Ascending aorta (tissue), 2 donors: ENCODE measurements at places on chromosomes 12 and 14. TPM values are rescaled to one million over a fixed set of nuclear protein-coding genes. Genes with fewer than 3 reads are reported as not detected.

The DACT1 gene
- total RNA-seq = 46.0 TPM

GRCh38 chr14:68145539-68145938 is 326.0 kb downstream of the RAD51B start:
- H3K36me3 ChIP-seq = no peaks in the 10 kb centered on the region
- peaks cover 28% of the 10 kb centered on the region for H3K4me1 ChIP-seq
- H3K27me3 ChIP-seq = no peaks in the 10 kb centered on the region
- H3K27ac ChIP-seq = no peak overlapping the region
- no peak overlapping the region for H3K4me3 ChIP-seq

DNA sequence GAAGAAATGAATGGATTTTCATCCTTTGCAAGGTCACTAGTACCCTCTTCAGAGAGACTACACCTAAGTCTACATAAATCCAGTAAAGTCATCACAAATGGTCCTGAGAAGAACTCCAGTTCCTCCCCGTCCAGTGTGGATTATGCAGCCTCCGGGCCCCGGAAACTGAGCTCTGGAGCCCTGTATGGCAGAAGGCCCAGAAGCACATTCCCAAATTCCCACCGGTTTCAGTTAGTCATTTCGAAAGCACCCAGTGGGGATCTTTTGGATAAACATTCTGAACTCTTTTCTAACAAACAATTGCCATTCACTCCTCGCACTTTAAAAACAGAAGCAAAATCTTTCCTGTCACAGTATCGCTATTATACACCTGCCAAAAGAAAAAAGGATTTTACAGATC is 40.8 kb downstream of the SPATA7 start:
- H3K4me1 ChIP-seq = no peaks in the 10 kb centered on the region
- no peak overlapping the region for H3K27ac ChIP-seq
- no peak for DNase-seq
- H3K4me3 ChIP-seq = no peak overlapping the region
- H3K27me3 ChIP-seq = no peaks in the 10 kb centered on the region

GRCh38 chr14:70416338-70416724 is 559 bp downstream of the SYNJ2BP start:
- H3K27me3 ChIP-seq = no peaks in the 10 kb centered on the region
- no peak for DNase-seq
- H3K4me1 ChIP-seq = no peaks in the 10 kb centered on the region
- no peaks in the 10 kb centered on the region for H3K36me3 ChIP-seq
- no peak overlapping the region for H3K27ac ChIP-seq
- H3K4me3 ChIP-seq = peak overlapping the region; percentile 76

DNA sequence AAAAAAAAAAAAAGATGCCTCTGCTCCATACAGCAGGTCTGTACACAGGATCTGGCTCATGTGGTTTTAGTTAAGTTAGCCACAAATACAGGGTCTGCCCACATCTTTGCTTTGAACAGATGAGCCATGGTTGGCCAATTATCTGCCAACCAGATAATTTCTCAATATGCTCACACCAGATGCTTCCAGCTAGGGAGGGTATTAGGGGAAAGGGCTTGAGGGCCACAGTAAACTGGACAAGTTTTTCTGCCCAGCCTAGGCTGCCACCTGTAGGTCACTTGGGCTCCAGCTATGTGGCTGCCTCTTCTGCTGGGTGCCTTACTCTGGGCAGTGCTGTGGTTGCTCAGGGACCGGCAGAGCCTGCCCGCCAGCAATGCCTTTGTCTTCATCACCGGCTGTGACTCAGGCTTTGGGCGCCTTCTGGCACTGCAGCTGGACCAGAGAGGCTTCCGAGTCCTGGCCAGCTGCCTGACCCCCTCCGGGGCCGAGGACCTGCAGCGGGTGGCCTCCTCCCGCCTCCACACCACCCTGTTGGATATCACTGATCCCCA is 776 bp downstream of the RDH5 start:
- H3K27ac ChIP-seq = peak overlapping the region; percentile 86
- DNase-seq = peak; percentile 83
- H3K4me1 ChIP-seq = peaks cover 71% of the 10 kb centered on the region
- peaks cover 13% of the 10 kb centered on the region for H3K36me3 ChIP-seq
- H3K4me3 ChIP-seq = peak overlapping the region; percentile 52
